ENCODE measurements at places on chromosomes 4 and X. TPM values are rescaled to one million over a fixed set of nuclear protein-coding genes. Genes with fewer than 3 reads are reported as not detected.

DNA sequence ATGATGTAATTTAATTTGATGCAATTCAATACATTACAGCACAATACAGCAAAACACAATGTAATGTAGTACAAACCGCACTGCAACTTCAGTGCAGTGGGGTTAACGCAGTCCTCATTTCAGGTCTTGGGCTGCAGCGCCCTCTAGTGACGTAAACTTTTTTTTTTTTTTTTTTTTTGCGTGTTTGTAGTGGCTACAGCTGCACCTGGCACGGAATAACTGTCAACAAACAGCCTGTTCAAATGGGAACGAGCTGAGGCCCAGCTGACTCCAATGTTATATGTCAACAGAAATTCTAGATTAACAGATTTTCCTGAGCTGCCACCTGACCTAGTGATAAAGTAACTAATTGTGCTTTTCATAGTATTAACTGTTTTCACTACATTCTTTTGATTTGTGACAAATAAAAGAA is 33.5 kb upstream of the RASSF6 start:
- no peak overlapping the region for H3K27ac ChIP-seq
- H3K36me3 ChIP-seq, result no peaks in the 10 kb centered on the region
- H3K4me1 ChIP-seq, result no peaks in the 10 kb centered on the region
- DNase-seq, result peak; percentile 8
- H3K27me3 ChIP-seq, result no peaks in the 10 kb centered on the region
- H3K4me3 ChIP-seq, result no peak overlapping the region

GRCh38 chr4:2662598-2662997 is 93.5 kb downstream of the TNIP2 start:
- no peaks in the 10 kb centered on the region for H3K4me1 ChIP-seq
- H3K36me3 ChIP-seq, result peaks cover 21% of the 10 kb centered on the region
- H3K27ac ChIP-seq, result no peak overlapping the region

- no peaks in the 10 kb centered on the region for H3K27me3 ChIP-seq
- no peak for DNase-seq
- no peak overlapping the region for H3K27ac ChIP-seq
- H3K4me3 ChIP-seq, result no peak overlapping the region
- no peaks in the 10 kb centered on the region for H3K4me1 ChIP-seq
- H3K36me3 ChIP-seq, result peaks cover 3% of the 10 kb centered on the region
These were observed 174.9 kb upstream of the BANK1 start for GRCh38 chr4:101615652-101616051.

GRCh38 chr4:188408244-188409030 is 269.2 kb downstream of the TRIML1 start:
- H3K4me1 ChIP-seq, result no peaks in the 10 kb centered on the region
- H3K27me3 ChIP-seq, result no peaks in the 10 kb centered on the region
- no peak overlapping the region for H3K4me3 ChIP-seq
- no peak overlapping the region for H3K27ac ChIP-seq
- no peak for DNase-seq
- H3K36me3 ChIP-seq, result no peaks in the 10 kb centered on the region

DNA sequence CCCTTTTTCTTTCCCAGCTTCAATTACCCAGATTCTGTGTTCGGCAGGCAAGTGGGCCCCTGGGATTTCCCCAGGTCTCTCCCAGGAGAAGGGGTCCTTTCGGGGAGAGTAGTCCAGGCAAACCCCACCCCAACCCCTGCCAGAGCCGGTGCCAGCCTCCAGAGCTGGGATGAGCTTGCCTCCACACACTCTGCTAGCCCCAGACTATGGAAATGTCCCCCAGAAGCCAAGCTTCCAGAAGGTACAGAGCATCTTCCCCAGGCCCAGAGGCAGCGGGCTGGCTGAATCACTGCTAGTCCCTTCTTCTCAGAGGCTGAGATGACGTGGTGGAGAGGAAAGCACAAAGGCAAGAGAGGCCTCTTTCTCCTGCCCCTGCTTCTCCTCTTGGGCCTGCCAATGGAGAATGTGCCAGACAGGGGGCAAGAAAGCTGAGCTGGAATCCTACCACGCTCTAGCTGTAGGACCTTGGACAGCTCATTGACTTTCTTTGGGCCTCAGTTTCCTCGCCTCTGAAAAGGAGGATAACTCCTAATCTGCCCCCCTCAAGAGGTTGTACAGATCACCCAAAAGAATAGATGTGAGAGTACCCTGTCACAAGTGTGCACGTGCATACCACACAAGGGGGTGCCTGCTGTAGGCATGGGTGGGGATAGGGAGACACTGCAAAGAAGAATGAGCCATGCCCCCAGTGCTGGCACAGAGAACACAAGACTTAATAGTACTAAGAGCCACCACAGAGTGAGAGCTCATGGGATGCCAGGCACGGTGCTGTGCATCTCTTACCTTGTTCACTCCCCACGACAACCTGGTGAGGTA is 2.1 kb downstream of the SASH3 start:
- H3K4me3 ChIP-seq, result no peak overlapping the region
- no peak overlapping the region for H3K27ac ChIP-seq
- peaks cover 5% of the 10 kb centered on the region for H3K36me3 ChIP-seq
- H3K27me3 ChIP-seq, result no peaks in the 10 kb centered on the region
- H3K4me1 ChIP-seq, result no peaks in the 10 kb centered on the region

DNA sequence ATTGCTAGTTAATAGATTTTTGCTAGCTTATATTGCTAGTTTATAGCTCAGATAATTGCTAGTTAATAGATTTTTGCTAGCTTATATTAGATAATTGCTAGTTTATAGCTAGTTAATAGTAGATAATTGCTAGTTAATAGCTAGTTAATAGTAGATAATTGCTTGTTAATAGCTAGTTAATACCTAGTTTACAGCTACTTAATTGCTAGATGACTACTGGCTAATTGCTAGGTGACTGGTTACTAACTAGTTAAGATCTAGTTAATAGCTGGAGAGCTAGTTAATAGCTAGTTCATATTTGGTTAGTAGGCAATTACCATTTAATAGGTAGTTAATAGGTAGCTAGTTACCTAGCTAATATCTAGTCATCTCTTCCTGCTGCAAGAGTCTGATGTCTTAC is 633.8 kb upstream of the CT83 start:
- H3K36me3 ChIP-seq, result peaks cover 2% of the 10 kb centered on the region
- no peaks in the 10 kb centered on the region for H3K4me1 ChIP-seq
- no peaks in the 10 kb centered on the region for H3K27me3 ChIP-seq
- no peak overlapping the region for H3K4me3 ChIP-seq
- no peak for DNase-seq
- H3K27ac ChIP-seq, result no peak overlapping the region

DNA sequence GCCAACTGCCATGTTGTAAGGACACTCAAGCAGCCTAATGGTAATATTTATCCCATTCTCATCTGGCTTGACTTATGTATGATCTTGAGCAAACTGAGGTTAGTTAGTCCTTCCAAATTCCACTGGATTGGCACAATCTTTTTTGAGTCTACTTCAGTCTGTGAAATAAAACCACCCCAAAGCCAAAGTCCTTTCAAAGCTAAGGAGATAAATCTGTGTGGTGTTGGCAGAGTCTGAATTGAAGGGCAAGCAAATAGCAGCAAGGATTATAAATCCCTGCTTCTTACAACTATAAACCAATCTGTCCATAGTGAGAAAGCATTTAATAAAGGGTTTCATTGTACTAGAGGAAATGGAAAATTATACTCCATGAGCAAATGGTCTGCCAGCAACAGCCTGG is 233.9 kb upstream of the GLRA2 start:
- H3K4me3 ChIP-seq, result no peak overlapping the region
- DNase-seq, result no peak
- H3K27ac ChIP-seq, result no peak overlapping the region
- peaks cover 21% of the 10 kb centered on the region for H3K4me1 ChIP-seq

DNA sequence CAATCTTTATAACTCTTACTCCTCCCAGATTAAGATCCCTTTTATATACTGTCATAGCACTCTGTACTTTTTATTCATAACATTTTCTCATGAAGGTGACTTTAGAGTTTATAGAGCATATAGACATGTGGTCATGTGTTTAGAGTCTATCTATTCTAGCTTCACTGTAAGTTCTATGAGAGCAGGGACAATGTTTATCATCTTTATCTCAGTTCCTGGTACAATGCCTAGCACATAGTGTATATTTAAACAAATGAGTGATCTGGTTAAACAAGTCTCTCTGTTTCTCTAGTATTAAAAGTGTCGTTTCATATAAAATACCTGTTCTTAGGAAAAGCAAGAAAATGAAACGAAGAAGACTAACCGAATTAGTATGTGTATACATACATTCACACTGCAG is 3.2 kb downstream of the CXCL6 start:
- no peaks in the 10 kb centered on the region for H3K36me3 ChIP-seq
- DNase-seq, result no peak
- H3K4me1 ChIP-seq, result peaks cover 12% of the 10 kb centered on the region
- no peak overlapping the region for H3K27ac ChIP-seq

DNA sequence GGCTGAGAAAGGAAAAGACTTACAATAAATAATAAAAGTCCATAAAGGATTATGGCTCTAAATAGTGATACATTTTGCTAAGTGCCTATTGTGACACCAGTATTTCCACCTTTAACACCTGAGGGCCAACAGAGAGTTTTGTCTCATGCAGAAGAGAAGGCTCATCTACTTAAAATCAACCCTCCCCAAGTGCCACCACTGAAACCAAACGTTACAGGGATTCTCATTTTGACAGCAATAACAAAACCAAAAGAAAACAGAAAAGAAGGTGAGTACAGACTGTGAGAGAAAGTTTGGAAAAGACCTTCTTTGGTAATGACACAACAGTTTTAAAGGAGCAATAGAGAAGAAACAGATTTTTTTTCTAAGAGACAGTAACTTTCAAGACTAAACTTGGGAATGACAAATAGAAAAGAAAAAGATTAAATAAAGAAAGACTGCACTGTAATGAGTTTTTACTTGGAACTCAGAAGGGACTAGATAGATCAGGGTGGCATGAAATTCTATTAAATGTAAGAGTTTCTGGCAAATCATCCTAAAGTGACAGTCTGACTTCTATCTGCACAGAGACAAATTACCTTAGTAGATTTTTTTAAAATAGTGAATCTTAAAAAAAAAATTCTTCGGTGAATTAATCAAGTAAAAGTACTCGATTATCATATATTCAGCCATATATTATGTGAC is 109.7 kb downstream of the ZNF827 start:
- no peak overlapping the region for H3K27ac ChIP-seq
- DNase-seq, result no peak
- peaks cover 18% of the 10 kb centered on the region for H3K4me1 ChIP-seq
- no peak overlapping the region for H3K4me3 ChIP-seq
- peaks cover 21% of the 10 kb centered on the region for H3K36me3 ChIP-seq

GRCh38 chr4:159455675-159456237 is 352.9 kb downstream of the RAPGEF2 start:
- no peak overlapping the region for H3K27ac ChIP-seq
- no peaks in the 10 kb centered on the region for H3K4me1 ChIP-seq
- H3K27me3 ChIP-seq, result no peaks in the 10 kb centered on the region
- peak; percentile 35 for DNase-seq
- no peaks in the 10 kb centered on the region for H3K36me3 ChIP-seq
- no peak overlapping the region for H3K4me3 ChIP-seq

DNA sequence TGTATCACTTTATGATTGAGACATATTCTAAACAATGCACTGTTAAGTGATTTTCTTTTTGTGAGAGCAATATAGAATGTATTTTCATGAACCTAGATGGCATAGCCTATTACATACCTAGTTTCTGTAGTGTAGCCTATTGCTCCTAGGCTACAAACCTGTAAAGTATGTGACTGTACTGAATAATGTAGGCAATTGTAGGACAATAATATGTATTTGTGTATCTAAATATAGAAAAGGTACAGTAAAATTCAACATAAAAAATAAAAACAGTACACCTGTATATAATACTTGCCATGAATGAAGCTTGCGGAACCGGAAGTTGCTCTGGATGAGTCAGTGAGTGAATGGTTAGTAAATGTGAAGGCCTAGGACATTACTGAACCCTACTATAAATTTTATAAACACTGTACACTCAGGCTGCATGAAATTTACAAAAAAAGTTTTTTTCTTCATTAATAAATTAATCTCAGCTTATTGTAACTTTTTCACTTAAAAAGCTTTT is 106.7 kb downstream of the VSIG4 start:
- H3K4me1 ChIP-seq, result no peaks in the 10 kb centered on the region
- DNase-seq, result no peak
- no peaks in the 10 kb centered on the region for H3K27me3 ChIP-seq
- H3K4me3 ChIP-seq, result no peak overlapping the region

DNA sequence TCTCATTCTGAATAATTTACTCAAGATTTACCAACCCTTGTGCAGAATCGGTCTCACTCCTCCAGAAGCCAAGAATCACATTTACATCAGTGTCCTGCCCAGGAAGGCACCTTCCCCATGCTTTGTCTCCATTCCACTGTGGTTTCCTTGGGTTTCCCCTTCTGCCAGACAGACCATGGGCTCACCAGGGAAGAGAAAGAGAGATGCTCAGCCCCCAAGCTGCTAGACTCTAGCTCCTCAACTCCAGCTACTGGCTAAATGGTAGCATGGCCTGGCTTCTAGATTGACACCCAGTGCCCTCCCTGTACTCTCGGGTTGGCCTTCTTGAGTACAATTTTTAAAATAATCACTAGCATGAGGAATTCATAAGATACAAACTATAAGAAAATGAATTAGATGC is 12.9 kb downstream of the TLR10 start:
- no peak for DNase-seq
- peaks cover 14% of the 10 kb centered on the region for H3K4me1 ChIP-seq
- H3K36me3 ChIP-seq, result no peaks in the 10 kb centered on the region
- H3K27ac ChIP-seq, result no peak overlapping the region

- no peaks in the 10 kb centered on the region for H3K4me1 ChIP-seq
- H3K27ac ChIP-seq, result no peak overlapping the region
- no peaks in the 10 kb centered on the region for H3K36me3 ChIP-seq
These were observed 1409.9 kb upstream of the PCDH7 start for GRCh38 chr4:29310252-29310651.

DNA sequence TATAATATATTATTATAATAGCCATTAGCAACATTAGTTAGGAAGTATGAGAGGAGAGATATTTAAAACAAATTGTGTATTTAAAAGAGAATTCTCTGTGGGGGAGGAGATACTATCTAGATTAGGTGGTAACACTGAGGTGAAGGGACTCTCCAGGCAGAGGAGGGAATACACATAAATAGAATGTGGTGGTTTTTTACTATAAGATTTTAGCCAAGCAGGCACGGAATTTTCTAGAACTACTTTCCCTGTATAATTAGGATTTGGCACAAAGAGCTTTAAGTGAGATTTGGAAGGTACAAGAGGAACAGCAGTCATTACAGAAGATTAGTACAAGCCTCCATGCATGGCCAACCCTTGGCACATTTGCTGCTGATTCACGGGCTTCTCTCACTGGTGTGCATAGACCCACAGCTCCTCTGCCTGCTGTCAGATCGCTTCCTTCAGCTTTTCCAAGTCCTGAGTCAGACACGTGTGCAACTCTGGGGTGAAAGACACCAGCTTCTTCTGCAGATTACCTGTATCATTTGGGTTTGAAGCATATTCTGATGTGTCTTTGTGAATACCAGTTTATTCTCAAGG is 685.5 kb downstream of the KCTD8 start:
- H3K27ac ChIP-seq, result no peak overlapping the region
- H3K4me3 ChIP-seq, result no peak overlapping the region
- H3K27me3 ChIP-seq, result peaks cover 3% of the 10 kb centered on the region

LDB2 gene
- 9.6 TPM for total RNA-seq

ABLIM2 gene
- 3.8 TPM for total RNA-seq

TMPRSS11F gene
- not detected for total RNA-seq

GLRB gene
- 8.4 TPM for total RNA-seq

SLC26A1 gene
- 0.84 TPM for total RNA-seq

ZFP42 gene
- total RNA-seq, result 0.77 TPM

HAND2 gene
- not detected for total RNA-seq

INPP4B gene
- 7.0 TPM for total RNA-seq

TBC1D8B gene
- 1.1 TPM for total RNA-seq

All from neural crest cell (in vitro differentiated cells).